NCI-H1092 (cell line): ENCODE measurements at places on chromosomes 6 and 20.
A peak's percentile ranks its signal among the peaks of the same experiment; 100 is the strongest.

DNA sequence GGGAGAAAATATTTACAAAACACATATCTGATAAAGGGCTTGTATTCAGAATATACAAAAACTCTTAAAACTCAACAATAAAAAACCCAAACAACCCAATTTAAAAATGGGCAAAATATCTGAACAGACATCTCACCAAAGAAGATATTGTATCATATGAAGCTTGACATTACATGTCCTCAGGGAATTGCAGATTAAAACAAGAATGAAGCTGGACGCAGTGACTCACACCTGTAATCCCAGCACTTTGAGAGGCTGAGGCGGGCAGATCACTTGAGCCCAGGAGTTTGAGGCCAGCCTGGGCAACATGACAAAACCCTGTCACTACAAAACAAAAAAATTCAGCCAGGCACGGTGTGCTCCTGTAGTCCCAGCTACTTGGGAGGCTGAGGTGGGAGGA, 135.4 kb upstream of the AKIRIN2 start:
- no peak for DNase-seq

GRCh38 chr6:46002264-46002663, 13.4 kb downstream of the CLIC5 start:
- DNase-seq = no peak

DNA sequence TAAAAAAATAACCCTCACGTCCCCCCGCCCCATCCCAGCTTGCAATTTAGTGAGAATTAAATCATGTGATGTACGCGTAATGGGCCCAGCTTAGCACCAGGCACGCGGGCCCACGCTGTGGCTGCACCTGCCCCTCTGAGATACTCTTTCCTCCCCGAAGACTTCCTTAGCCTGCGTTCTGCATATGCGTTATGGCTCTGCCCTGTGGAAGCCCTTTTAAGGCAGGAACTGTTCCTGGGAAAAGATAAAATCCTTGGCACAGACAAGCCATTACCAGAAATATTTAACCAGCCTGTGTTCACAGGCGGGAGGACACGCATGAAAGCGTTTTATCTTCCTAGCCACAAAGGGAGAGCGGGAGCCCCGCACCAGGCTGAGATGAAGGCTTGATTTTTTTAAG, 311.0 kb downstream of the LRFN2 start:
- DNase-seq = peak; percentile 17

- DNase-seq = no peak
These were observed 27.9 kb upstream of the NT5E start for GRCh38 chr6:85421972-85422371.

- no peak for DNase-seq
These were observed 9.8 kb downstream of the VEGFA start for GRCh38 chr6:43779852-43780236.

DNA sequence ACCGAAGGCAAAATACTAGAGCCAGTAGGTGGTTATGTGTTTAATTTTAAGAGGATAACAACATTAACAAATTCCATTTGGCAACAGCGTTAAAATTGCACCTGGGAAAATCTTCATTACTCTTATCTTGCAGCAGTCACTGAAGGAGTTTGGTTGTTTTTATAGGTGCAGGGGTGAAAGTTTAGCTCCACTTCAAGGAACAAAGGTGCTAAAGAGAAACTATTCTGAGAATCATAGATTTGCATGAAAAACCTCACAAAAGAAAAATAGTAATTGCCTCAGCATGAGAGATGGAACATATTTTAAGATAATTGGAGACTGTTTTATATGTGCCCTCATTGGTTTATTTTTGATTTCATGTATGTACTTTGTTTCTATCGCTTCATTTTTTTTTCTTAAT, 444.4 kb downstream of the UTRN start:
- no peak for DNase-seq

- DNase-seq = no peak
These were observed 387.7 kb downstream of the BTBD3 start for GRCh38 chr20:12305188-12305950.

- no peak for DNase-seq
These were observed 17.2 kb upstream of the SH3BGRL2 start for GRCh38 chr6:79613912-79614311.

- DNase-seq = no peak
These were observed 256.2 kb upstream of the IRAK1BP1 start for GRCh38 chr6:78611102-78611620.

GRCh38 chr6:57207141-57207540, 15.0 kb downstream of the RAB23 start:
- no peak for DNase-seq

GRCh38 chr6:58073263-58073662, 755.8 kb downstream of the PRIM2 start:
- no peak for DNase-seq

- DNase-seq = no peak
These were observed 817 bp upstream of the SLCO4A1 start for GRCh38 chr20:62641321-62642050.

- no peak for DNase-seq
These were observed 68.5 kb upstream of the DUSP22 start for GRCh38 chr6:223763-224162.

DNA sequence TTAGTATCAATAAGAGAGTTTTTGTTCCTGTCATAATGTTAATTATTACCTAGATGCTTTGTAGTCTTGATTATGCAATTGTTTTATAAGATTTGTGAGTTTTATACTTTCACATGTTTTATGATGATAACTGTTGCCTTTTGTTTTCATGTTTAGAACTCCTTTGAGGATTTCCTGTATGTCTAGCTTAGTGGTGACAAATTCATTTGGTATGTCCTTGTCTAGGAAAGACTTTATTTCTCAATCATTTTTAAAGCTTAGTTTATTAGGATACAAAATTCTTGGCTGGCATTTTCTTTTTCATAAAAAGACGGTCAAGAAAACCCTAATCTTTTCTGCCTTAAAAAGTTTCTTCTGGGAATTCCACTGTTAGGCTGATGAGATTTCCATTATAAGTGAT, 849.9 kb upstream of the EYS start:
- DNase-seq = no peak
